Myometrial cell (primary cell): ENCODE measurements at places on chromosomes 7 and 10. TPM values are rescaled to one million over a fixed set of nuclear protein-coding genes. Genes with fewer than 3 reads are reported as not detected.

SYCE1 gene
- 0.58 TPM in 1 of 2 replicates, not detected in the other for total RNA-seq

GIMAP1 gene
- not detected in 2 replicates for total RNA-seq

FEZF1 gene
- total RNA-seq: not detected in 2 replicates

CCDC3 gene
- not detected in 2 replicates for total RNA-seq

PNLIP gene
- not detected in 2 replicates for total RNA-seq

GNGT1 gene
- total RNA-seq: not detected in 2 replicates

EPC1 gene
- total RNA-seq: 9.7 and 13.3 TPM in 2 replicates

SCIN gene
- not detected in 2 replicates for total RNA-seq

RTKN2 gene
- 0.71 and 0.86 TPM in 2 replicates for total RNA-seq

FGF8 gene
- total RNA-seq: not detected in 2 replicates

MNX1 gene
- total RNA-seq: not detected in 2 replicates

SEMA3E gene
- 0.35 TPM in 1 of 2 replicates, not detected in the other for total RNA-seq

STOX1 gene
- not detected in 2 replicates for total RNA-seq
